Activated CD4-positive, alpha-beta T cell treated with anti-CD3 and anti-CD28 coated beads for 36 hours (primary cell): ENCODE measurements at places on chromosomes 6 and 20.

- no peak overlapping the region for H3K27ac ChIP-seq
- H3K4me3 ChIP-seq, result no peak overlapping the region
- no peaks in the 10 kb centered on the region for H3K36me3 ChIP-seq
- H3K27me3 ChIP-seq, result peaks cover 8% of the 10 kb centered on the region
- H3K4me1 ChIP-seq, result peaks cover 14% of the 10 kb centered on the region
- peak; percentile 39 for DNase-seq
Measured at GRCh38 chr6:33851959-33852358, 48.2 kb upstream of the MLN start.

GRCh38 chr6:84796343-84796742 lies 31.9 kb upstream of the TBX18 start:
- H3K4me1 ChIP-seq, result no peaks in the 10 kb centered on the region
- H3K4me3 ChIP-seq, result no peak overlapping the region
- H3K36me3 ChIP-seq, result no peaks in the 10 kb centered on the region
- H3K27me3 ChIP-seq, result no peaks in the 10 kb centered on the region
- no peak for DNase-seq
- H3K27ac ChIP-seq, result no peak overlapping the region

- H3K27ac ChIP-seq, result no peak overlapping the region
- no peaks in the 10 kb centered on the region for H3K36me3 ChIP-seq
- no peak overlapping the region for H3K4me3 ChIP-seq
Measured at GRCh38 chr20:13661070-13661685, 22.4 kb upstream of the TASP1 start.

DNA sequence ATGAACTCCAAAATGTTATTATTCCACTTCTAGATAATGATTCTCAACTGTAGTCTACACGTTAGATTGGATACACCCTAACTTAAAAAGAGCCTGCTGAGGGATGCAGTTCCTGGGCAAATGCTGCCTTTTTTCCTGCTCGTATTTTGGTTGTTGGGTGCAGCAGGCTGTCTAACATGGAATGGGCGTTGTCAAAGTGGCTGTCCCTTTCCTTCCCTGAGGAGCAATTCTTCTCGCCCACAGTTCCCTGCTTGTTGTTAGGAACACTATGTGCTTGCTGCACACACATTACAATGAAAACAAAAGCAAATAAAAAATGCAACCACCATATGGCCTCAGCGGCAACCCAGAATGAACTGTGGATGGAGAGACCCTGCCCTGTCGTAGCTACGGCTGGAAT lies 1.7 kb upstream of the ADGRF5 start:
- no peak overlapping the region for H3K27ac ChIP-seq
- no peak overlapping the region for H3K4me3 ChIP-seq
- peaks cover 5% of the 10 kb centered on the region for H3K27me3 ChIP-seq
- no peaks in the 10 kb centered on the region for H3K4me1 ChIP-seq
- no peaks in the 10 kb centered on the region for H3K36me3 ChIP-seq

DNA sequence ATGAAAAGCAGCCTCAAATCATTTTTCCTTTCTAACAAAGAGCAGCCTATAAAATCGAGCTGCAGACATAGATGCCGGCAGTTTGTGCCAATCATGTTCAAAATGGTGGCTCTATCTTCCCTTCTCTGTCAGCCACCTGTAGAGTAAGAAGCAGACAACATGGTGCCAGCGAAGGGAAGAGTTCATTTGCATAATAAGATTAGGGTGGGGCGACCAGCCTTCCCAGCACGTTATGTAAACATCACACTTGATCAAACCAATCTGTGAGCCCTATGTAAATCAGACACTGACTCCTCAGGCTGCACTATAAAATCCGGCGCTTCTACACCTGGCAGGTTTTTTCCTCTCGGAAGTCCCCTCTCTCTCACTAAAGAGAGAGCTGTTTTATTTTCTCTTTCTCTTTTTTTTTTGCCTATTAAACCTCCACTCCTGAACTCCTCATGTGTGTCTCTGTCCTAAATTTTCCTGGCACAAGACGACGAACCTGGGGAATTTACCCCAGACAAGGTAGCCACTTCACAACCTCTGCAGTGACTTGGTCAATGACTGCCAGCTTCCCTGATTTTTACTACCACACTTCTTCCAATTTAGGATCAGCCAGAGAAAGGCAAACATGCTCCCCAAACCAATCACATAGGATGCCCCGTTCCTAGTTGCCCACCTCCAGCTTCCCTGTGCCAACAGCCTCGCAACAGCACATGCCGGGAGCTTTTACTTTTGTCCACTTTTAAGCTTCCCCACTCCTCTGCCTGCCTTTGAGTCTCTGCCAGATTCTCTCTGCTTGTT lies 12.9 kb downstream of the TPMT start:
- H3K27me3 ChIP-seq, result no peaks in the 10 kb centered on the region
- peaks cover 3% of the 10 kb centered on the region for H3K4me1 ChIP-seq
- no peak overlapping the region for H3K4me3 ChIP-seq
- H3K36me3 ChIP-seq, result peaks cover 19% of the 10 kb centered on the region

- peak; percentile 61 for DNase-seq
- peaks cover 41% of the 10 kb centered on the region for H3K4me1 ChIP-seq
- no peak overlapping the region for H3K4me3 ChIP-seq
- H3K27me3 ChIP-seq, result no peaks in the 10 kb centered on the region
- no peaks in the 10 kb centered on the region for H3K36me3 ChIP-seq
Measured at GRCh38 chr20:33653218-33653899, 8.8 kb upstream of the C20orf144 start.

DNA sequence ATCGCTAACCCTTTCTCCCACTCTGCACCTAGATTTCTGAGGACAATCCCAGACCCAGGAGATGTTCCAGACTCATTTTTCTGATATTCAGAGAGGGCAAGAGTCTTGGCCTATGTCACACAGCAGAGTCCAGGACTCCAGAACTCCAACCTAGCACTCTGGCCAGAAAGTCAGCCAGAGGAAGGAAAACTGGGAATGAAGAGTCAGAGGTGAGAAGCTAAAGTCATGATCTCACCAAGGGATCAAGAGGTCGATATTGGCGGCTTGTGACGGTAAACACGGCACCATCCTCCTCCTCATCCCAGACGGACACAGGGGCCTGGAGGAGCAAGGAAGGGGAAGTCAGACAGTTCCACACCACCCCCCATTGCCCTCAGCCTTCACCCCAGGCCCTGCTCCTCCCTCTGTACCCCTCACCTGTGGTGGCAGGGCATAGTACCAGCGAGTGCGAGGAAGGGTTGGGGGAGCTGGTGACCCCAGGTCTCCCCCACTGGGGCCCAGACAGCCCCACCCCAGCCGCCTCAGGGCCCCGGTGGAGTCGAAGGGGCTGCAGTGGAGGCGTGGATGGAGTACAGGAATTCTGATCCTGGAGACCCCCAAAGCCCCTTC lies 1.8 kb downstream of the RGL2 start:
- DNase-seq, result no peak
- no peaks in the 10 kb centered on the region for H3K27me3 ChIP-seq
- H3K4me1 ChIP-seq, result peaks cover 25% of the 10 kb centered on the region
- peak overlapping the region; percentile 80 for H3K4me3 ChIP-seq
- no peak overlapping the region for H3K27ac ChIP-seq

DNA sequence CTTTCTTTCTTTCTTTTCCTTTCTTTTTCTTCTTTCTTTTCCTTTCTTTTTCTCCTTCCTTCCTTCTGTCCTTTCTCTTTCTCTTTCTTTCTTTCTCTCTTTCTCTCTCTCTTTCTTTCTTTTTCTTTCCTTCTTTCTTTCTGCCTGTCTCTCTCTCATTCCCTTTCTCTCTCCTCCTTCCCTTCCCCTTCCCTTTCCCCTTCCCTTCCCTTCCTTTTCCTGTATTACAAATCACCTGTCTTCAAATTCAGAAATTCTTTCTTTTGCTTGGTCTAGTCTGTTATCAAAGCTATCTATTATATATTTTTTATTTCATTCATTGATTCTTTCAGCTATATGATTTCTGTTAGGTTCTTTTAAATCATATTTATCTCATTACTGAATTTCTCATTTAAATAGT lies 315.2 kb upstream of the NOX3 start:
- no peaks in the 10 kb centered on the region for H3K36me3 ChIP-seq
- H3K27ac ChIP-seq, result no peak overlapping the region
- no peak for DNase-seq
- H3K4me1 ChIP-seq, result no peaks in the 10 kb centered on the region
- no peak overlapping the region for H3K4me3 ChIP-seq
- peaks cover 3% of the 10 kb centered on the region for H3K27me3 ChIP-seq

GRCh38 chr6:5981126-5982026 lies 25.3 kb downstream of the NRN1 start:
- DNase-seq, result no peak
- peaks cover 44% of the 10 kb centered on the region for H3K4me1 ChIP-seq
- H3K4me3 ChIP-seq, result no peak overlapping the region

- H3K4me1 ChIP-seq, result peaks cover 11% of the 10 kb centered on the region
- H3K27me3 ChIP-seq, result no peaks in the 10 kb centered on the region
- H3K4me3 ChIP-seq, result no peak overlapping the region
- no peaks in the 10 kb centered on the region for H3K36me3 ChIP-seq
- no peak overlapping the region for H3K27ac ChIP-seq
- DNase-seq, result no peak
Measured at GRCh38 chr6:44624936-44625573, 237.5 kb downstream of the CDC5L start.

GRCh38 chr6:52704060-52704459 lies 33.1 kb downstream of the TMEM14A start:
- H3K4me3 ChIP-seq, result no peak overlapping the region
- H3K27me3 ChIP-seq, result peaks cover 4% of the 10 kb centered on the region
- DNase-seq, result no peak
- no peak overlapping the region for H3K27ac ChIP-seq

- no peak overlapping the region for H3K27ac ChIP-seq
- H3K27me3 ChIP-seq, result peaks cover 3% of the 10 kb centered on the region
- no peak overlapping the region for H3K4me3 ChIP-seq
- no peaks in the 10 kb centered on the region for H3K4me1 ChIP-seq
Measured at GRCh38 chr6:140001821-140002341, 627.4 kb upstream of the CITED2 start.

- no peaks in the 10 kb centered on the region for H3K4me1 ChIP-seq
- H3K4me3 ChIP-seq, result no peak overlapping the region
- no peak overlapping the region for H3K27ac ChIP-seq
- H3K27me3 ChIP-seq, result no peaks in the 10 kb centered on the region
- H3K36me3 ChIP-seq, result no peaks in the 10 kb centered on the region
Measured at GRCh38 chr6:84897988-84898594, 133.7 kb upstream of the TBX18 start.

DNA sequence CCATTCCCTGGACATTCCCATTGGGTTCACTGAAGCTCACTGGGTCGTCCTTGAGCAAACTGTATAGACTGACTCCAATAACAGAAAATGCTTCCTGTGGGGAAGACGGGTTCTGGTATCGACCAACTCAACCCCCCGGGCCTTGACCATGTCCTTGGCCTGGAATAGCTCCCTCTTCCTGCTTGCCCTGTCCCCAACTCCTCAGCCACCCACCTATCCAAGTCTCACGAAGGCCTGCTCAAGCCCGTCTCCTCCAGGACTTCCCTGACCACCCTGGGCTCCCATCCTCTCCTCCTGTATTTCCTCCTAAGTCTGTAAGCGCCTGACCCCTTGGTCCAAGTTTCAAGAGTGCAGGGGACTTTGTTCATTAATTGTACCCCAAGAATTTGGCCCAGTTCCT lies 2.8 kb upstream of the HMGA1 start:
- H3K27me3 ChIP-seq, result no peaks in the 10 kb centered on the region
- DNase-seq, result no peak
- no peak overlapping the region for H3K4me3 ChIP-seq
- peaks cover 28% of the 10 kb centered on the region for H3K4me1 ChIP-seq

DNA sequence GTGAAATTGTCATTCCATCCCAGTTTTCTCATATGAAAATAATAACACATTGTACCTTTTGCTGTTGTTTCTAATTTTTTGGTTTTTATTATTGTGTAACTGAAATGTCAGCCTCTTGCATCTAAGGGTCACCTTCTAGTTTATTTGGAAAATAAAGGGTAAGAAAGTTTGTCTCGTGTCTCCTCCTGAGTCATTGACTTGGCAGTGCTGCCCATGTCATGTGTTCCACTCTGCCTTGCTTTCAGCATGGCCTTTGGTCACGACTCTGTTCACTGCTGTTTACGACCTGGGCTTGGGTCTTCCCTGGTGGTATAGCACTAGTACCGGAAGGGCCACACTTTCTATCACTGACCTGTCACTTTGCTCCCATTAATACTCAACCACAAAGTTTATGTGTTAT lies 171.4 kb upstream of the RSPO3 start:
- no peaks in the 10 kb centered on the region for H3K4me1 ChIP-seq
- DNase-seq, result no peak
- no peak overlapping the region for H3K27ac ChIP-seq
- no peak overlapping the region for H3K4me3 ChIP-seq
- H3K27me3 ChIP-seq, result peaks cover 3% of the 10 kb centered on the region

DNA sequence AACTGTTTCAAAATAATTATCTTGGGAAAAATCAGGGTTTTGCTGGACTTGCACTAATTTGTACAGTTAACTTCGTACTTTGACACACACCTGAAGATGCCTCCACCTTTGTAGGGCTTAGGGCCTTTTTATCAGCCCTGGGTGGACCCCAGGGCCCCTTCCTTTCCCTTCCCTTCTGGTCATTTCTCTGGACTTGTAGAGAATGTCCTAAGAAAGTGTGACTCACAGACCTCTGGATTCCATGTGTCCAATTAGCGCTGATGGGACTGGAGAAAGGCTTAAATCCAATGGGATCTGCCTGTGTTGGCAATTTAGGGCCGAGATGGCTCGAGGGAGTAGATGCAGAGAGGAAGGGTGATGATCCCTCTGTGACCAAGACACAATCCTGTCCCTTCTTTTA lies 9.3 kb downstream of the TRIM15 start:
- no peak for DNase-seq
- H3K4me1 ChIP-seq, result peaks cover 4% of the 10 kb centered on the region
- H3K27me3 ChIP-seq, result peaks cover 52% of the 10 kb centered on the region
- no peak overlapping the region for H3K4me3 ChIP-seq
- no peaks in the 10 kb centered on the region for H3K36me3 ChIP-seq
- H3K27ac ChIP-seq, result no peak overlapping the region

DNA sequence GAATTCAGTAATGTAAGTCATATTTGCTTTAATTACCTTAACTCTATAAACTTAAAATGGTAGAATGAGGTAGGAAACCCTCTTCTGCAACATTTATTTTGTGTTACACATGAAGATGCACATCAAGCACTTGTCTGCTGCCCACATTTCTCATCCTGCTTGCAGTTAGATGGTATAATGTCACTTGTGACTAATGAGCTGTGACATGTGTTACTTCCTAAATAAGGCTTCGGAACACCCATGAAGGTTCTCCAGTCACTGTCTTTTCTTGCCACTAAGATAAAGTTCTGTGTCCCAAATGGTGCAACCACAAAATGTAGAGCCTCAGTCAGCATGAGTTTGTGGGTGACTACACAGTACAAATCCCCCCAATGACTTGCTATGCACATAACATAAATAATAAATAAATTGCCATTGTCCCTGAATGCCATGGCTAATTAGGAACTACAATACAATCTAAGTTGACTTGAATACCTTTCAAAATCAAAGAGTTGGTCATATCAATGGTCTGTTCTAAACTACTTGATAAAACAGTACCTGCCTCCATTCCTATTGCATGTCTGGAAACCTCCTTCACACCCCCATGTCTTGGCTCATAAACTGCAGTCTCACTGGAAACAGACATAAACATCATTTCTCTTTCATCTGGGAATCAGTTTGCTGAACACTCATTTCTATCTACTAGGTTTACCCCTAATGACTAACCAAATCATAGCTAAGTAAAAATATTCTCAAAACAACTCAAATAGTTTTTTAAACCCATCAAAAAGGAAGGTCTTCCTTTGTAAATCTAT lies 157.2 kb downstream of the PTPRK start:
- H3K36me3 ChIP-seq, result no peaks in the 10 kb centered on the region
- H3K27me3 ChIP-seq, result no peaks in the 10 kb centered on the region
- no peak overlapping the region for H3K27ac ChIP-seq
- no peak for DNase-seq
- peaks cover 3% of the 10 kb centered on the region for H3K4me1 ChIP-seq

GRCh38 chr6:20564777-20565176 lies 30.5 kb downstream of the CDKAL1 start:
- peaks cover 11% of the 10 kb centered on the region for H3K4me1 ChIP-seq
- H3K4me3 ChIP-seq, result no peak overlapping the region
- no peak overlapping the region for H3K27ac ChIP-seq
- no peak for DNase-seq
- H3K36me3 ChIP-seq, result peaks cover 7% of the 10 kb centered on the region
